T-helper 22 cell (primary cell): ENCODE measurements at places on chromosomes 1 and 21.

- no peak for DNase-seq
Observed at GRCh38 chr1:203278082-203278884, 27.0 kb upstream of the BTG2 start.

DNA sequence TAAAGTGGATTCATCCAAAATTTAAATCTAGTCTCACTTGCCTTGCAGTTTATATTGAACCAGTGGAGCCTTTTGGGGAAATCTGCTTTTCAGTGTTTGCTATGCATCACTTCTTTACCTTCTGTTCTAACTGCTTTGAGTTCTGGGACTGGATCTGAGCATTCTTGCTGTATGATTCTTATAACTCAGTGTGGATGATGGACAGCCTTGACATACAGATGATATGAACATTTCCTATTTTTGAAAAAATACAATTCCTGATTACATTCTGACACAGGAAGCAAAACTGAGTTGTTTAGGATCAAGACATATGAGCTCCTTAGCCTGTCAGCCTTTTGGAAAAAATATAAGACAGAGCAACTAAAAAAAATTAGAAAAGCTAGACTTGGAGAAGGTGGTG lies 115.2 kb downstream of the DISP1 start:
- no peak for DNase-seq

DNA sequence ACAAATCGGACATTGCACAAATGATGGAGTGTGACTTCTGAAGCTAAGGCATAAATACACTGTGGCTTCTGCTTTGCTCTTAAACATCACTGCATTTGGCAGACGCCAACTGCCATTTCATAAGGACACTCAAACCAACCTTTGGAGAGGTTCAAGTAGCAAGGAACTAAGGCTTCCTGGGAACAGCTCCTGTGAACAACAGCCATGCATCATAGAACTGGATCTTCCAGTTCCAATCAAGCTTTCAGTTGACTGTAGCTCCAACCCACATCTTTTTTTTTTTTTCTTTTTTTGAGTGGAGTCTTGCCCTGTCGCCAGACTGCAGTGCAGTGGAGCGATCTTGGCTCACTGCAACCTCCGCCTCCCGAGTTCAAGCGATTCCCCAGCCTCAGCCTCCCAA lies 10.7 kb upstream of the HUNK start:
- no peak for DNase-seq

GRCh38 chr1:194705123-194705854 lies 1518.9 kb upstream of the B3GALT2 start:
- no peak for DNase-seq

GRCh38 chr1:243354511-243355153 lies 98.8 kb downstream of the SDCCAG8 start:
- no peak for DNase-seq

GRCh38 chr1:194300340-194300739 lies 1113.9 kb upstream of the B3GALT2 start:
- DNase-seq: no peak

GRCh38 chr1:223621312-223621734 lies 44.2 kb downstream of the CAPN8 start:
- DNase-seq: no peak

GRCh38 chr1:110786802-110787327 lies 86.1 kb upstream of the CD53 start:
- DNase-seq: no peak

GRCh38 chr1:161702250-161702649 lies 4.8 kb upstream of the FCRLA start:
- no peak for DNase-seq

DNA sequence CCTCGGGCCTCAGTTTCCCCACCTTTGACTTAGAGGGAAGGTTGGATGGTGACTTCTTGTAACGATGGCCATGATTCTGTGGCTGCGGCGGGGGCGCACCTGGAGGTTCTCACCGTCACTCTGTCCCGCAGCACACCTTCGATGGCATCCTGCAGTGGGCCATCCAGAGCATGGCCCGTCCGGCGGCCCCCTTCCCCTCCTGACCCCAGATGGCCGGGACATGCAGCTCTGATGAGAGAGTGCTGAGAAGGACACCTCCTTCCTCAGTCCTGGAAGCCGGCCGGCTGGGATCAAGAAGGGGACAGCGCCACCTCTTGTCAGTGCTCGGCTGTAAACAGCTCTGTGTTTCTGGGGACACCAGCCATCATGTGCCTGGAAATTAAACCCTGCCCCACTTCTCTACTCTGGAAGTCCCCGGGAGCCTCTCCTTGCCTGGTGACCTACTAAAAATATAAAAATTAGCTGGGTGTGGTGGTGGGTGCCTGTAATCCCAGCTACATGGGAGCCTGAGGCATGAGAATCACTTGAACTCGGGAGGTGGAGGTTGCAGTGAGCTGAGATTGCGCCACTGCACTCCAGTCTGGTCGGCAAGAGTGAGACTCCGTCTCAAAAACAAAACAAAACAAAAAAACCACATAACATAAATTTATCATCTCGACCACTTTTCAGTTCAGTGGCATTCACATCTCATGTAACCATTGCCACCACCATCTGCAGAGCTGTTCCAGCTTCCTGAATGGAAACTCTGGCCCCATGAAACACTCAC lies 2.1 kb upstream of the PFKL start:
- peak; percentile 49 for DNase-seq

DNA sequence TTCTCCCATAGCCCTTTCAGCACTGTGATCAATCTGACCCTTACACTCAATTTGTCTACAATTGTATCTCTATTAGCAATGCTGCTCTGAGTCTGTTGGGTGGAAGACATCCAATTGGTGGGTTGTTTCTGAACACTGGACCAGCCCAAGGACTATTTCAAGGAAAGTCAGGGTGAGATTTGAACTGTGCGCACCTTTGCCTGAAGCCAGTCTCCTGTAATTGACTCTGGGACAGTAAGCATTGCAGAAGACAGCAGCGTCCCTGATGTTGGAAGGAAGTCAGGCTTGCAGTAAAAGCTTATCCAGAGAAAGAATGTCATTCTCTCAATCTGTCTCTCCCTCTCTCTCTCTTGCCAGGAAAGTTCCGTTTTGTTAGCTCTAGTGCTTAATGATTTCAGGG lies 233.9 kb downstream of the KIF26B start:
- no peak for DNase-seq

GRCh38 chr1:162385280-162385623 lies 3.7 kb downstream of the C1orf226 start:
- no peak for DNase-seq

DNA sequence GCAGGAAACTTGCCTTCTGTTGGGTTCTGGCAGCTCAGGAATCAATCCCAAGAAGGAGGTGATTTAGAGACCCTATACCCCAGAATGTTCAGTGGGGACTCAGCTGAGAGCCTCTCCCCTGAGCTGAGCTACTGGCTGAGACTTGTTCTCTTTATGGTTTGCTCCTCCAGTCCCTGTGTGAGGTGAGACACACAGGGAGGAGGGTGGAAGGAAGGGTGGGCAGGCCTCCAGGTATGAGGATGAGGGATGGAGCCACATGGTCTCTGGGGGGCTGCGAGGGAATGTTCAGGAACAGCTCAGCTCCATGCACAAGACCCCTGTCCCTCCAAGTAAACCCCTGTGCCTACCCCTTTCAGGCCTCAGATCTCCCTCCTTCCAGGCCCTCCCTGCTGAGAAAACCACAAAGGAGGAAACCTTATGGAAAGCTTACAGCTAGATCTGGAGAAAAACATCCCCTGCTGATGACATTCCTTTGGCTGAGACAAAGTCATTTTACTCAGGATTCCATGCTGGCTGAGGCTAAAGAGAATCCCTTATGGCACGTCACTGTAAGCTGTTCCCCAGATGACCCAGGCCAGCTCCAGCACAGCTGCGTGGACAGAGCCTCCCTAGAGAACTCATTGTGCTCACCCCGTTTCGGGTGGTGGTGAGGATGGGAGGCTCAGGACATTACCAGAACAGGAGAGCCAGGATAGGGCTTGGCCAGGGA lies 91.5 kb upstream of the IPO9 start:
- no peak for DNase-seq

- DNase-seq: no peak
Observed at GRCh38 chr21:42509244-42509643, 4.4 kb upstream of the SLC37A1 start.

DNA sequence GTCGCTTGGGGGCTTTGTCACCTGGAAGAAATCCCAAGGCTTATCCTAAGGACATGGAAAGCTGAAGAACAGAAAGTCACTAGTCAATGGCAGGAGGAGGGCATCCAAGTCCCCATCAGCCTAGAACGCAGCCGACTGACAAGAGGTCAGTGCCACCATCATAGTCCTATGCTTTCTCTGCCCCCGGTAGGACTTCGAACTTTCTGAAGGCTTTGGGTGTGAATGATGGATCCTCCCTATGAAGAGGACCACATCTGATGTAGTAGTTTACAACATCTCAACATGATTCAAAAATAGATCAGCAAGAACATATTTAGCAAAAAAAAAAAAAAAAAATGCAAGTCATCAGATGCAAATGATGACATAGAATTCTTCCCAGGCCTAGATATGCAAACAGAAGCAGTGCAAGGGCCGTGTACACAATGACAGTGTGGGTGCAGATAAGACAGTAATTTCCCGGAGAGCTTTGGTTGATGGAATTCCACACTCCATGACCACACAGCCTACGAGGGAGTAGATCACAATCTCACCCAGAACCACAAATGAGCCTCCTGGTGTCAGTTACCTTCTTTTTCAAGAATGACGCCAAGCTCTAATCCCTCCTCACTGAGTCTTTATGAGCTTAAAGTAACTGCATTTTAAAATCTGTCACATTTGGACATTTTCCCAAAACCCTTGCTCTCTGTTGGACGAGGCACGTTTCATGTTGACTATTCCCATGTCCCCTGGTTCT lies 88.2 kb downstream of the PSMG1 start:
- no peak for DNase-seq

DNA sequence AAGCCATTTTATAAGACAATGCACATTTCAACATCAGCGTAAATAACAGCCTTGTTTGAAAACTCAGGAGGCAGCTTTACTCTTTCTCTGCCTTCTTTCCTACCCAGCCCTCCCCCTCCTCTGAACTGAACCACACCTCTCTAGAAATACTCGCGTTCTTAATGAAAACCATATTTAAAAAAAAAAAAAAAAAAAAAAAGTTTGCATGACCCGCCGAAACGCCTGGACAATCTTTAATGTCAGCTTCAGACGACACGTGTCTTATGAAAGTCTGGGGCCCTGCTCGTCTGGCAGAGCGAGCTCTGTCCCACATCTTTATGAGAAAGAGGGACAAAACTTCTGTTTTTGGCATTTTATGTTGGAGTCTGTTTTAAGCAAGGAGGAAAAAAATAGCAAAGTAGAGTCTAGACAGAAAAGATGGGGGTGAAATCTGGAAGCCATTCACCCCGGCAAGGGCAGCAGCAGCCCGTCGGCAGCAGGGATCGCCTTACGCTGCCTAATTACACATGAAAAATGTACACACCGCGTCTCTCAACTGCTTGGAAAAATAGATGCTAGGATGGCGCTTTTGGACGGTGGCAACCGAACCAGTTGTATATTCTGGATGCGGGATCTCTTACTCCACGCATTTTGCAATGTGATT lies 130.4 kb upstream of the ETS2 start:
- no peak for DNase-seq

- DNase-seq: no peak
Observed at GRCh38 chr1:153795330-153795837, 20.2 kb downstream of the SLC27A3 start.

DNA sequence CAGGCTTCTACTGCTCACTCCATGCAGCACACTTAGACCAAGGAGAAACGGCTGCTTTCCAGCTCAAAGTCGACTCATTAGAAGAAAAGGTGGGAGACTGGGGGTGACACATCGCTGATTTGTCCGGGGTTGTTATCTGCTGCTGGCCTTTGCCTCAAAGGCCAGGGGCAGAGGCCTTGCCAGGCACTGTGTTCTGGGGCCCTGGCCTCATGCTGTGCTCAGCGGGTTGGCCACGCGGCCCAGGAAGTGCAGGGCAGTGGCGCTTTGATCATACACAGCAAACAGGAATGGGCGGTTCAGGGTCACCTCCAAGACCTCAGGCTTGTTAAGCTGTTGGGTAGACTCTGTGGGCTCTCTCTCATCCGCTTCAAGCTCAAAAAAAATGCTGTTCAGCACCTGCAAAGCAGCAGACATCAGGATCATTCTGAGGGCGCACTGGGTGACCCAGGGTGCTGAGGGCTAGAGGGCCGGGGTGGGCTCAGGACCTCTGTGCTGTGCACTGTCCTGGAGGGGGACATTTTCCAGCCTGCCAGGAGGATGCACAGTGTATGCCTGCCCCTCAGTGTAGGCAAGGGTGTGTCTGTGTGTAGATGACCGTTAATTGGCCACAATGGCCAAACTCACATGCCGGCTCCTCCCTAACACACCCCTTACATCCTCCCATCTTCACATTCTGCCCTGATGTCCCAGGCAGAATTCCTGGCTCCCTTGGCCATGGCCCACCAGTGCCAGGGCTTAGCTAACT lies 10.8 kb downstream of the AGT start:
- no peak for DNase-seq

GRCh38 chr21:25234857-25235801 lies 372.2 kb downstream of the MRPL39 start:
- no peak for DNase-seq

DNA sequence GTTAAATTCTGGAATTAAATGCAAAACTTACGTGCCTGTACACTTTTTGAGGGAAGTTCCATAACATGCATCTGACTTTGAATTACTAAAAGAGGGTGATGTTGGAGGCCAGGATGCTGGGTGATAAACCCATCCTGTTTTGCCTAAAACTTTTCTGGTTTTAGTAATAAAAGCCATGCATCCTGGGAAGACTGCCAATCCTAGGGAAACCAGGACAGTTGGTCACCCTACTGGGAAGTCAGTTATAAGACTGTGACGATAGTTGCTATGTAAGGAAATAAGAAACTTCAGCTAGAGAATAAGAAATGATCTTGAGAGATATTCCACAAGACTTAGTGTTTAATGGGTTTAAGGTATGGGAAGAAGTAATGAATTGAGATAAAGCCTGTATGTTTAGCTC lies 336.6 kb upstream of the LYPLAL1 start:
- DNase-seq: no peak

DNA sequence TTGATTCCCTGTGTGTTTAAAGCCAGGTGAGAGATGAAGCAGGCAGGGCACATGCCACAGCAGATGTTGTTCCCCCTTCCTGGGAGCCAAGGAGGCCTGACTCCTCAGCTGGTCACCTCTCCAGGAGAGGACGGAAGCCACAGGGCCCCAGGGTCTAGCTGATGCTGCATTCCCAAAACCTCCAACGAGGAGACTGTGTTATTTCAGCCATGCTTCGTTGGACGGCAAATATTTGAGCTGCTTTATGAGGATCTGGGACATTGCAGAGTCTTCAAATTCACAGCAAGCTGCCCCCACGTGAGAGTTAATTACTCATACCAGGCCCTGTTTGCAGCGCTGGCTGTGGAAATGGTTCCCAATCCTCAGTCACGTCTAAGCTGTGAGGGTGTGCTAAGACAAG lies 85.3 kb downstream of the CDC7 start:
- no peak for DNase-seq

- DNase-seq: no peak
Observed at GRCh38 chr1:229164836-229165735, 105.8 kb upstream of the RAB4A start.

GRCh38 chr1:41980827-41981653 lies 62.3 kb upstream of the HIVEP3 start:
- no peak for DNase-seq
